Endothelial cell of umbilical vein (primary cell): ENCODE measurements at places on chromosomes 11 and 22. TPM values are rescaled to one million over a fixed set of nuclear protein-coding genes. Genes with fewer than 3 reads are reported as not detected.

The PIK3IP1 gene
- total RNA-seq, result 7.7 and 8.4 TPM in 2 replicates

The RBM4 gene
- total RNA-seq, result 148 and 153 TPM in 2 replicates

The SUSD2 gene
- total RNA-seq, result 0.18 and 0.27 TPM in 2 replicates

The LRRC74B gene
- total RNA-seq, result not detected in 2 replicates

The BTBD18 gene
- not detected in 2 replicates for total RNA-seq

The OR2AG1 gene
- total RNA-seq, result not detected in 2 replicates

The SORL1 gene
- 0.16 and 0.31 TPM in 2 replicates for total RNA-seq

- DNase-seq, result no peak
Observed at GRCh38 chr22:17119481-17120202, 1.5 kb downstream of the TMEM121B start.

DNA sequence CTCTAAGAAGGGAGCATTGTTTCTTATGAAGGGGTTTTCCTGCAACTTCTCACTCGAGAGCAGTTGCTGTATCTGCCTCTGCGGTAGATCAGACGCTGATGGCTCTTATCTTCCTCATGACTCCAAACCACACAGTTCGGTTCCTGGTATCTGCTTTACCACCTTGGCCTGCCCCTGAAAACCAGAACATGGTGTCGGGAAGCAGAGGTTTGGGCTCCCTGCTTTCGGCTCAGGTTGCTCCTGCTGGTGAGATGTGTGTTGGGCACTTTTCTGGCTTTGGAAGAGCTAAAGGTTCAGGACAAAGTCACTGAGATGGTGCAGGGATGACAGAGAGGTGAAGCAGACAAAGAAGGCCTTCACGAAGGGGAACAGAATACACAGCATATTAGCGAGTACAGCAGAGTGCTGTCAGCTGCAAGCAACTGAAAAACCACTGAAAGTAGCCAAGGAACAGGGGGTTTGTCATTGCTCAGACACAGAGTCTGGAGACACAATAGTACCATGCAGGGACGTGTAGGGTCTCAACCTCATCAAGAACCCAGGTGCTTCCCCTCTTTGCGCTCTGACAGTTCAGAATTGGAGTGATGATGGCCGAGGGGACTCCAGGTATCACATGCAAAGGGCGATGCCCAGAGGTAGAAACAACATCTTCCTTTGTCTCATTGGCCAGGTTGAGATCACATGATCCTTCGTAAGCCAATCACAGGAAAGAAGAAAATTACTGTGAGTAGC lies 11.9 kb upstream of the CSF2RB start:
- DNase-seq, result no peak

DNA sequence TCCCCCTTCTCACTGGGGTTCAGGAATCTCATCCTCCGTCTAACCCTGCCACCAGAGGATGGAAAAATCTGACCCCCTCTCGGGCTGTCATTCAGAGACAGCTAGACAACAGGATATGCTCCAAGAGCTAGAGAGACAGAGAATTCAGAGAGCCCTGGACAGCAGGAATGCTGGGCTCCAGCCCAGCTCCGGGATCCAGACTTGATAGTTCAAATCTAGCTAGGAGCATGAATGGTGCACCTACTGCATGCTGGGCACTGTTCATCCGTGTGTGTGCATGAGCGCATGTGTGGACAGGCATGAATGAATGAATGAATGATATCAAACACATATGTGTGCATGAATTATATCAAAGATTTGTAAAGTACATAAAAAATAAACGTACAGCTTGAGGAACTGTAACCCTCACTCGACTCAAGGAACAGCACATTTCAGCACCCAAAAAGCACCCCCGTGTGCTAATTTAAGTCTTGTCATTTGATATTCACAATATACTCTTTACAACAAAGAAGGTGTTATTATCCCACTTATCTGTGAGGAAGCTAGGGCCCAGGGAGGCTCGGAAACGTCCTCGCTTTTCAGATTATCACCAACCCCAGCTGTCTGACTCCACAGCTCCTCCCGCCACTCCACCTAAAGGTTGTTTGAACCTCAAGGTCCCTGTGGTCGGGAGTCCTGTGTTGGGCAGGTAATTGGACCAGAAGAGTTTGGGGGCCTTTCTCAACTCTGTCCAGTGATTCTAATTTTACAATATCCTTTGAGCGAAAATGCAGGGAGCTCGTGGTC lies 640 bp upstream of the VSIG10L2 start:
- no peak for DNase-seq

- DNase-seq, result no peak
Observed at GRCh38 chr11:12053606-12054361, 45.4 kb upstream of the DKK3 start.

GRCh38 chr11:2701898-2702434 lies 2.2 kb upstream of the KCNQ1OT1 start:
- no peak for DNase-seq

DNA sequence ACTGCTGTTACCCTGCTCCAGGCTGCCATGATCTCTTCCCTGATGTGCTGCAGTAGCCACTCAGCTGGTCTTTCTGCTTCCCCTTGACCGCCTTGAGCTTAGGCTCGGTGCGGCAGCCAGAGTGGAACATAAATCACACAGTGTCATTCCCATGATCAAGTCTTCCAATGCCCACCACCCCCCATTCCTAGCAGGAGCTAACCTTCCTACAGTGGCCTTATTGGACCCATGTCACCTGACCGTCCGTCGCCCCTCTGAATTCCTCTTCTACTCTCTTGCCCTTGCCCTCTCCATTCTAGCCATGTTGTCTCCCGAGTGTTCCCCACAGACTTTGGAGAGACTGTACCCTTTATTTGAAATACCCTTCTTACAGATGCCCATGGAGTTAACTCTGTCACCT lies 43.4 kb downstream of the OTOG start:
- DNase-seq, result no peak

DNA sequence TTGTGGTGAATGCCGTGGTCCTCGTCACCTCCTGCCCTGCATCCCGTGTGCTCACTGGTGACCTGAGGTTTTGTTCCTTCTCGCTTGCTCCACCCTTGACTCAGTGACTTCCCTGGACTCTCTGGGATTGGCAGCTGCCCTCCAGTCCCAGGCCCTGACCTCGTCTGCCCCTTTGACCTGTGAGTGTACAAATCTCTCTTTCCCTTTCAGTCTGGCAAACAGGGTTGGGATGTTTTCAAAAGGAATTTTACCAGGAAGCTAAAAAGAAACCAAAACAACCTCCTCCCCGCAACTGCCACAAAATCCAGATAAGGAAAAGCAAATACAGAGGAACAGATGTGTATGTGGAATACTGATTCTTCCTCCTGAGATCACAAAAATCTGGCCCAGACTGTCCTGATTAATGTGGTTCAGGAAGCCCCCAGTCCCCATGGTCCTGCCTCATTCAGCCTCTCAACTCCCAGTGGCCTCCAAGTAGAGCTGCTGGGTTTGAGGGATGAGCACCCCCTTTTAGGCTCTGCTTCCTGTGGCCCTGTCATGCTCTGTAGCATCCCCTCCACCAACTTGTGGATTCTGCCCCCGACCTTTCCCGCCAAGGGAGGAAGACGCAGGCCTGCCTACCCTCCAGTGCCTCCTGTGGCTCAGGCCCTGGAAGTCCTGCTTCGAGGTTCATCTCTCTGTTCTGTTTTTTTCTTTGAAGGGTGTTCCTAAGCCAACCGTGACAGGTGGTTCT lies 15.2 kb downstream of the ROBO4 start:
- DNase-seq, result peak; percentile 74

DNA sequence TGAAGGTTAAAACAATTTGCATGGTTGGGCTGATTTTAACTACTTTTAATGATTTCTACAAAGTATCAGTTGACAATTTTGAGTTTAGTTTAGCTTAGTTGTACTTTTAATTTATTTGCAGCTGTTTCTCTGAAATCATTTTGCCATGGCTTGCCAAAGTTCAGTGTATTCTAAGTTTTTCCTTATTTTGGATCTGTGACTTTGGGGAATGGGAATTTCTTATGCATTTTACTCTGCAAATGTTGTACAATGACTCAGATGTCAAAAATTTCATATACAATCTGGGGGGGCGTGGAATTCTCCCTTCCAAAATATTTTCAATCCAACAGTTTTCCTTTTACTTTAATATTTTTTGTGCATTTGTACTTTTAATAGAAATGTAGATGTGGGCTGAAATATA lies 8.9 kb upstream of the DCHS1 start:
- no peak for DNase-seq

- DNase-seq, result no peak
Observed at GRCh38 chr22:22440188-22440587, 68.4 kb downstream of the ZNF280B start.

GRCh38 chr22:31241200-31241599 lies 29.1 kb downstream of the LIMK2 start:
- DNase-seq, result peak; percentile 62

GRCh38 chr11:25862159-25862558 lies 469.8 kb upstream of the ANO3 start:
- no peak for DNase-seq

DNA sequence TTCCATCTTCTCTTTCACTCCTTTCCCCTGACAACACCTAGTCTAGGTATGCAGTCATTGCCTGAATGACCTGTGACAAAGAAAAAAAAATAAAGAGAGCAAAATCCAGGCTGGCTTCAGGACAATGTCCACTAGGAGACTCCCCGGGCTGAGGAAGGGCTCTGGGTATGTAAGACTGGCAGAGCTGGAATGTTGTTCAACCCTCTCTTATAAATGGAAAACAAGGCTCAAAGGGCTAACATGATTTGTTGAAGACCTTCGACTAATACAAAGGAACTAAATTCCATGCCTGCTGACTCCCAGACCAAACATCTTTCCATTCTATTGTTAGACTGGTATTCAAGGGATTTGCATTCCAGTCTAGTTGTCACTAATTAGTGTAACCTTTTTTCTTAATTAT lies 122.2 kb downstream of the ARL14EP start:
- no peak for DNase-seq

DNA sequence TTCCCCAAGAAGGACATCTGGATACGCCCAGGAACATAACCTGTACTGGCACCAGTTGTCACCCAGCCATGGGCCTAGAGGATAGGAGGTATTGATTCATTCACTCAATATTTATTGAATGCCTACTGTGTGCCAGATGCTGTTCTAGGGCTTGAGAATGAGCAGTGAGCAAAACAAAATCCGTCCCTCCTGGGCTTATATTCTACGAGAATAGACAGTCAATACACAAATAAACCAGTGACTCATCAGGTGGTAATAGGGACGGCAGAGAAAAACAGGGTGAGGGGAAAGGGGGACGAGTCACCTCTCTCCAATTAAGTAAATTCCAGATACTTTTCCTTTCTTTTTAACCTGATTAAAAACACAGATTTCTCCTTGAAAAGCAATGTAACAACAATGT lies 103.5 kb downstream of the MICAL2 start:
- peak; percentile 34 for DNase-seq

DNA sequence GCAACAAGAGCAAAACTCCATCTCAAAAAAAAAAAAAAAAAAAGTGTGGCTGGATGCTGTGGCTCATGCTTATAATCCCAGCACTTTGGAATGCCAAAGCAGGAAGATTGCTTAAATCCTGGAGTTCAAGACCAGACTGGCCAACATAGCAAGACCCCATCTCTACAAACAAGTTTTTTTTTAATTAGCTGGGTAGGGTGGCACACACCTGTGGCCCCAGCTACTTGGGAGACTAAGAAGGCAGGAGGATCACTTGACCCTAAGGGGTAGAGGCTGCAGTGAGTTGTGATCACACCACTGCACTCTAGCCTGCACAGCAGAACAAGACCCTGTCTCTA lies 19.0 kb upstream of the FEZ1 start:
- no peak for DNase-seq

DNA sequence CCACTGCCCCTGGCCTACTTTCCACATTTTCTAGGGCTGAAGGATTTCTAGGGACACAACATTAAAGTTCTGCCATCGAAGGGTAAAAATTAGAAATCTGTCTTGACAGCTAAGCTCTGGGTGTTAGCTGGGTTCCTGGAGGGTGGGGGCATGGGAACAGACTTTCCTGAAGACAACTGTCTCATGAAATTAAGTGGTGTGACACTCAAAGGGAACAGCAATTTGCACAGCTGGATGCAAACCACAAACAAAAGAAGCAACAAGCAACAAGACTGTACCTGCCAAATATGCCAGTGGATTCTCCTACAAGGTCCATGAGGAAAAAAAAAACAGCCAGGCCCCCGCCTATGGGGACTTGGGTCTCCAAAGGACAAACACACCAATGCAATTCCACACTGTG lies 32.5 kb downstream of the WT1 start:
- DNase-seq, result no peak

DNA sequence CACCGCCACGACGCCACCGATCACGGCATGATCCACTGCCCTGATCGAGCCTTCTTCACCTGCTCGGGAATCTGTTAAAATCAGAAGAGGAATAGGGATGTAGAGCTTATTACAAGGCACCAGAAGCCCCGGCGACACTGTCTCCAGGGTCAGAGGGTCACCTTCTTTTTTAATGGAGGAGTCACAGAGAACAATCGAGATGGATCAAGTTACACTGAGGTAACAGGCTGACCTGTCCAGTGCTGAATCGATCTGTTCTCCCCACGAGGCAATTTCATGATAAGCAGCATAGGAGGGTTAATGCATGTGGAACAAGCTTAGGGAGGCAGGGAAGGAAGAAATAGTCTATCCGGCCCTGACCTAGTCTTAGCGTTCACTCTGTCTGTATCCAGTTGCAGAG lies 325.5 kb downstream of the CADM1 start:
- no peak for DNase-seq

- DNase-seq, result peak; percentile 38
Observed at GRCh38 chr11:135027461-135027860, 615.4 kb upstream of the B3GAT1 start.
